ENCODE measurements at places on chromosomes 5 and 9.

- ATAC-seq: no peak
Measured at GRCh38 chr9:69388596-69388995, 63.6 kb downstream of the ENTREP1 start.

DNA sequence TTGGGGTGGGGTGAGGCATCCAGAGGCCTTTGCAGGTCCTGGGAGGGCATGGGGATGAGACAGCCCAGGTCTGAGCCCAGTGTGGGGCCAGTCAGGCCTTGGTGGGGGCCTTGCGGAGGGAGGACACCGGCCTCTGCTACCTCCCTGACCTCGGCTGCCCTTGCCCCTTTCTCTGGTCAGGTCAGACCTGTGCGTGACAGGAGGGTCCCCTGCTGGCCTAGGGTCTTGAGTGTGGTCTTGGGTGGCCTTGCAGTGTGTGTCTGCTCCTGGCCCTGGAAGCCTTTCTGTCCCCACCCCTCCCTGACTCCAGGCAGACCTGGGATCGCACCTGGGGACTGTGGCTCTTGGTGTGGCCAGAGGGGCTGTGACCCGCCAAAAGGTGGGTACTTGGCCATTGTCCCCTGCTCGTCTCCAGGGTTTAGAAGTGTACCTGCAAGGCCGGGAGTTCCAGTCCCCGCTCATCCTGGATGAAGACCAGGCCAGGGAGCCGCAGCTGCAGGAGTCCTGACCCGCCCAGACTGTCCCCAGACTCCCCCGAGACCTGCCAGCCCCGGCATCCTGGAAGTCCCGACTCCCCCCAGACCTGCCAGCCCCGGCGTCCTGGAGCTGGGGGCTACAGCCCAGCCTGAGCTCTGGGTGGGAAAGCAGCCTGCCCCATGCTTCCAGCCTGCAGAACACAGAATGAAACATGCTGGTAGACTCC, 4.4 kb upstream of the MAN1B1 start:
- no peak for ATAC-seq

- no peak for ATAC-seq
Measured at GRCh38 chr9:37997636-37998374, 71.2 kb downstream of the SHB start.

- ATAC-seq: no peak
Measured at GRCh38 chr9:20740929-20741582, 57.0 kb downstream of the FOCAD start.

- ATAC-seq: no peak
Measured at GRCh38 chr5:14062178-14062577, 81.0 kb upstream of the TRIO start.

DNA sequence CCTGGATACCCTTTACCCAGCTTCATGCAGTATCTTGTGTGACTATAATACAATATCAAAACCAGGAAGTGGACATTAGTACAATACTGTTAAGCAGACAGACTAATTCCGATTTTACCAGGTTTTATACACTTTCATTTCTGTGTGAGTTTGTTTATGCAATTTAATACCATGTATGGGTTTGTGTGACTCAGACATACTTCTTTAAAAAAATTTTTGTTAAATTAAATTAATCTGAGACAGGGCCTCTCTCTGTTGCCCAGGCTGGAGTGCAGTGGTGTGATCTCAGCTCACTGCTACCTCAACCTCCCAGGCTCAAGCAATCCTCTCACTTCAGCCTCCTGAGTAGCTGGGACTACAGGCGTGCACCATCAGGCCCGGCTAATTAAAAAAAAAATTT, 156.8 kb downstream of the GAPVD1 start:
- ATAC-seq: no peak
